ENCODE measurements at places on chromosomes 3 and 15.

DNA sequence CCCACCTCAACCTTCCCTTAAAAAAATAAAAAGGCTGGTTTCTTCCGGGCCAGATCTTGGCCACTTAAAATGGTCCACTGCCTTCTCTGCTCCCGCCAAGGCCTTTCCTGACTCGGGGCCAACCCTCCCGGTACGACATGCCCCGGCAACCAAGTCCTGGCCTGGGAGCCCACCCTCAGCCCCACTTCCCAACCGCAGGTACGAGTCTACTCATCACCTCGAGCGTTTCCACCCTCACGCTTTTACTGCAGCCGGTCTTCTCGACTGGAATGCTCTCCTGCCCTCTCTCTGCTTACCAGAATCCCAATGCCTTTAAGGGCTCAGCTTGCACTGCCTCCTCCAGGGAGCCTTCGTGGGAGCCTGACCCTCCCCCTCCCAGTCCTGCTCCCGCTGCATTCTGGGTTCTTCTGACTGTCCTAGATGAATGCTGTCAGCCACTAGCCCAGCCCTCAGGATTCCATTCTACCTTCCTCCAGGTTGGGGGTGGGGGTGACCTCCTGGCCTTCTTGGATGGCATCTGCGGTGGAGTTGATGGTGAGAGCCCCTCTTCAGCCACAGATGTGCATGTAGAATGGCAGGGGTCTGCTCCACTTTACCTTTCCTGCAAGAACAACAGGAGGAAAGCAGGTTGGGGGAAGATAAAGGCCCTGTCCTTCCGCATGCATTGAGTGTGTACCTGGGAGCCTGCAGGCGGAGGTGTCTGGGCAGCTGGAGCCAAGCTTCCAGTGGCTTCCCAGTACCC lies 1.1 kb upstream of the CSRNP1 start:
- DNase-seq = no peak

DNA sequence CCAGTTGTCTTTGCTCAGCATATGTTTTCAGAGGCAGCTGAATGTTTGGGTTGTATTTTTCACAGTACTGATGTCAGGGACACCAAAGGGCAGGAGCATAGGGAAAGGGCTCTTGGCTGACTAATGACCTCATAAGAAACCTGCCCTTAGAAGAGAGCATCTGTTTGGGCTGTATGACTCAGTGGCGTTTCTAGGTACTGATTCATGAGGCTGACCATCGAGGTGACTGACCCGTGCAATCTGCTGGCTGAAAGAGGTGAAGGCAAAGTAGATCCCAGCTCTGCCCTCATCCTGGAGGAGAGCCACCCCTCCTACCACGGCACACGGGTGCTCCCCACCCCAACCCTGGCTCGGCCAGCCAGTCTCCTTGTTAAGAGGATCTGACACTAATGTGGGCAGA lies 8.3 kb downstream of the LMCD1 start:
- DNase-seq = no peak

- no peak for DNase-seq
Measured at GRCh38 chr3:122496508-122496907, 18.2 kb downstream of the KPNA1 start.

DNA sequence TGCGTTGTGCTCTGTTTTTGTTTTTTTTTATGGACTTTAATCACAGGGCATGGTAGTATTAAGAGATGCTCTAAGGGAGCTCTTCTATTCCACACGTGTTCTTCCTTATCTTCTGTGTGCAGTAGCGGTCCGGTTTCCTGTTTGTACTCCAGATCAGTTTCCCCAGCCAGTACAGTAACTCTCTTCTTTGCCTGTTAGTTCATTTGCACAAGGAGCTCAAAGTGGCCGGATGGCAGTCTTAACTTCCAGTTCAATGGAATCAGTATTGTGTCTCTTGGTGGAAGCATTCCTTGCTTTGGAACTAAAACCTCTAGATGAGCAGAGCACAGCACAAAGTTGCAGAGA lies 122.0 kb downstream of the KLF13 start:
- DNase-seq = no peak

GRCh38 chr15:26702381-26702780 lies 70.5 kb downstream of the GABRB3 start:
- DNase-seq = no peak

DNA sequence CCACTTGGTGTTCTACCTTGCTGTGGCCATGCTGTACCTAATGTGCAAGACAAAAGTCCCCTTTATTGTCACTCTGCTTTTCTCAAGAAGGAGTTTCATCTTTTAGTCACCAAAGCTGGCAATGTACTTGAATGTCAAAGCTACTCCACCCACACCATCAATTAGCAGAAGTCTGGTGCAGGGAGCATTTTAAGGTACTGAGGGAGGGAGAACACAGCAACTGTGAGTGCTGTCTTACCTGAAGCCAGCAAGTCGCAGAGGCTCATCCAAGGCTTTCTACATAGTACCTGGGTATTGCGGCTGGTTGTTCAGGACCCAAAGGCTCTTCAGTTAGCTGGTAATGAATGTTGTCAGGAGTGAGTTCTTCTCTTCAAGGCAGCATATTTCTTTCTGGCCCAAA lies 820.4 kb downstream of the OTOL1 start:
- no peak for DNase-seq

DNA sequence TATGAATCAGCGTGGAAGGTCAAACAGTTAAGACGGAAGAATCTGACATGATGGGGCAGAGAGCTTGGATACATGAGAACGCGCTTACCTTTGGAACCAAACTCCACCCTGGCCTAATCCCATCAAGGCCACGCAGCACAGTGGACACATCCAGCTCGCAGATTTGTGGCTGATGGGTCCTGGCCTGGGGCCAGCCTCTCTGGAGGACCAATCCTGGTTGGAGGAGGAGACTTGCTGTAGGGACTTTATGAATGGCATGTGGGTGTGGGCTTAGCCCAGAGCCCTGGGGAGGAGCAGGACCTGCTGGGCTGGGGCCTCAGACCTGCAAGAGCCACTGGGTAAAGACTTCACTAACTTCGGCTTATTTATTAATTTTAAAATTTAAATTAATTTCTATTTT lies 73.4 kb upstream of the ANKRD34C start:
- DNase-seq = no peak

DNA sequence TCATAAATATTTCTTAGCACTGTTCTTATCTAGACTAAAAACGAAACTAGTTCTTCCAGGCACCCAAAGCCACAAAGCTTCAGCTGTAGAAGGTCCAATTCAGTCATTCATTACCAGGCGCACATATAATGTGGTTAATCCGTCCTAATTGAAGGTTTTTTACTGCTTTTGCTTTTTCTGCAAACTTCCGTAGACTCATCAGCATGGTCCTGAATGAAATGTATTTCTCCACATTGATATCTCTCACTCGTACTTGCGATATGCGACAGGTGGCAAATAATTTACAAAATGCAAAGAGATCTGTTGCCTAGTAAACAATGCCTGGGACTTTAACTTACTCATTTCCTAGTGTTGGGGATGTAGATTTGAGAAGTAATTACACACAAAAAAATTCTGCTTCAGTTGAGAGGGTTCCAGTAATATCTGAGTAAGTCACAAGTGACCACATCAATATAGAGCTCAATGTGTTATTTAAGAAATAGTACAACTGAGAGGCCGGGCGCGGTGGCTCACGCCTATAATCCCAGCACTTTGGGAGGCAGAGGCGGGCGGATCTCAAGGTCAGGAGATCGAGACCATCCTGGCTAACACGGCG lies 75.0 kb upstream of the MBNL1 start:
- DNase-seq = no peak
